ENCODE measurements at places on chromosomes 5 and 9.
A peak's percentile ranks its signal among the peaks of the same experiment; 100 is the strongest.

DNA sequence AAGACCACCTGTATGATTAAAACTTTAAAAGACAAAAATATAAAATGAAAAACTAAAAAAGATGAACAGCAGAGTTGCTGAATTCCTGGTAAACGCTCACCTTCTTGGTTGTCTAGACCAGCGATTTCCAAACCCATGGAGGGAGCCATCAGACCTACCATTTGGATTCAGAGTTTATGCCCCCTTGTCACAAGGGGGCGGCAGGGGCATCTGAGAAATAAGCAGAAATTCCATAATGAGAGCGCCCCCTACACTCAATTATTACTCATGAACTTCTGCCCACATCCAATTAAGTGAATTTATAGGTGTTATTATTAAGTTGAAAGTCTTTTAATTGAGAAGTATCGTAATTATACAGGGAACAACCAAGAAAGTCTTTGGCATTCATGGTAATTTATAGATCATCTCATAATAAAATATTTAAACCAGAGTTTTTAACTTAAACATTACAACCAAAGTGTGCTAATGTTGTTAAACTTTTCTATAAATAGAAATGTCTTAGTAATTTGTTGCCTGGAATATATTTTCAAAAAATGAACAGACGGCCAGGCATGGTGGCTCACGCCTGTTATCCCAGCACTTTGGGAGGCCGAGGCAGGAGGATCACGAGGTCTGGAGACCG is 35.2 kb upstream of the SPATA31C2 start:
- no peak for DNase-seq

DNA sequence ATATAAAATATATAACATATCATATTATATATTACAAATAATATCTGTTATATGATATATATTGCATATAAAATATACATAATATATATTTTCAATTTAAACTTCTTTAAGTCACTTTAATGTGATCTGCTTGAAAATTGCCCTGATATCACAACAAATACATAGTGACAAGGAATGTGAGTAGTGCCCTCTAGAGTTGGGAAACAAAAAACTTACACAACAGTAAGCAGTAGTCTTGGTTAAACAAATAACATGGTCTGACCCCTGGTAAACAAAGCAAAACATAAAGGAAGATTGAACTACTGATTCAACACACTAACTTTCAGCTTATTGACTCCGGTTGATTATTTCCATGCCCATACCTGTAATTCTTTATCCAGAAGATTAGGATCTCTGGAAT is 188.3 kb upstream of the NMUR2 start:
- DNase-seq, result no peak

DNA sequence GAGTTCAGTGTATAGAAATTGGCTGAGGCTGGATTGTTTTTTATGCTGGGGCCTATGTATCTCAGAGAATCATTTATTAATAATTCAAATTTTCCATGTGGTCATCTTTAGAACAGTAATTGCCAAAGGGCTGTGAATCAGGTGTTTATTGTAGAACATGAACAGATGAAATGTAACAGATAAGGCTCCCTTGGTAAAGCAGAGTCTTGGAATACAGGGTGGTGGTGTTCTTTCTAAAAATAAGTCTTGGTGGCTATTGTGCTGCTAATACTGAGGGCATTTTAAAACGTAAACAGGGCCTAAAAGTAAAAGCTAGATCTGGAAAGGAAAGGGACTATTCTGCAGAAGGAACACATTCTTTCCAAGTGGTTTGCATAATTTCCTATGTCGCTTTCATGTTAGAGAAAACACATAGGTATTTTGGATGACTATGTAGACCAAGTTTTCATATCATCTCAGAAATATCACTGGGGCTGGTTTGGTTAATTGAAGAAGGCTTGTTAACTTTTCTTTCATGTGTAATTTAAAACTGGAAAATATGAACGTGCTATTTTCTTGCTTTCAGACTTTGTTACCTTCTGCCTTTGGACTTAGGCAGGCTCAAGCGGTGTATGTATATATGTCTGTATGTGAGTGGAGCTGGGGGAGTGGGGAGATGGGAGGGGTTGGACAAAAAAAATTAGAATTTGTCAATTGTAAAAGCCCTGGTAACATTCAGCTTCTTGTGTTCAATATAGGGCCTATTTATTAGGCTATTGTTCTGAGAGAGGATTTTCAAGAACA is 119.9 kb upstream of the ANKRD55 start:
- DNase-seq, result no peak

GRCh38 chr9:14993061-14993800 is 83.0 kb upstream of the FREM1 start:
- DNase-seq, result peak; percentile 87

DNA sequence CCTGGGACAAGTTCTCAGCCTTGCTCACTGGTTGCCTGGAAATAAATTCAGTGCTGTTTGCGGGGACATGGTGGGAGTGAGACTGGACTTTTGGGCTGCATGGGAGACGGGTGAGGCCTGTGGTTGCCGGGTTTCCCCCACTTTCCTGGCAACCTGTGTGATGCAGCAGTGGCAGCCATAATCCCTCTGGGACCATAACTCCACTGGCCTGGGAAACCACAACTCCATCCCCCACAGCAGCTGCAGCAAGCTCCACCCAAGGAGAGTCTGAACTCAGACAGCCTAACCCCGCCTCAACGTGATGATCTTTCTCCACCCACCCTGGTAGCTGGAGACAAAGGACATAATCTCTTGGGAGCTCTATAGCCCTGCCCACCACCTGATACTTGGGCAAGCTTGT is 349.9 kb downstream of the PIK3R1 start:
- no peak for DNase-seq

- no peak for DNase-seq
Measured at GRCh38 chr9:78112004-78112403, 80.4 kb upstream of the GNAQ start.

- no peak for DNase-seq
Measured at GRCh38 chr9:16370647-16371046, 499.8 kb downstream of the BNC2 start.

DNA sequence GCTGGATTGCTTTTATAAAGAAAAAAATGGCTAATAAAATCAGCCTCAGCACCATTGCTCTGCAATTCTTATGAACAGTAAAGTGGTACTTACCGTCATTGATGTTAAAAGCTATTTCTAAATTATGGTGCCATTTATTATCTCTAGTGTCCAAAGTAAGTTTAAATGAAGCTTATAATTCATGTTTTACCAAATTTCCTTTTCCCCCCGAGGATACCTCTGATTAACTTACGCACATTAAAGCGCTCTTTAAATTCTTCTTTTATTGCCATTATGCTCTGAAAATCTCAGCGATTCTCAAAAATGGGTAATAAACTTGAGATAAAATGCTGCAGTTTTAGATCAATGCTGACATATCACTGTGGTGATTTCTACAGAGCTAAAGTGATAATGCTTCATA is 13.5 kb downstream of the TLX3 start:
- no peak for DNase-seq

- DNase-seq, result no peak
Measured at GRCh38 chr9:976258-976942, at the start of gene DMRT3. TSS of gene DMRT3 (plus strand) at chr9:976655. CDS start at chr9:977002, 347 bp downstream.

DNA sequence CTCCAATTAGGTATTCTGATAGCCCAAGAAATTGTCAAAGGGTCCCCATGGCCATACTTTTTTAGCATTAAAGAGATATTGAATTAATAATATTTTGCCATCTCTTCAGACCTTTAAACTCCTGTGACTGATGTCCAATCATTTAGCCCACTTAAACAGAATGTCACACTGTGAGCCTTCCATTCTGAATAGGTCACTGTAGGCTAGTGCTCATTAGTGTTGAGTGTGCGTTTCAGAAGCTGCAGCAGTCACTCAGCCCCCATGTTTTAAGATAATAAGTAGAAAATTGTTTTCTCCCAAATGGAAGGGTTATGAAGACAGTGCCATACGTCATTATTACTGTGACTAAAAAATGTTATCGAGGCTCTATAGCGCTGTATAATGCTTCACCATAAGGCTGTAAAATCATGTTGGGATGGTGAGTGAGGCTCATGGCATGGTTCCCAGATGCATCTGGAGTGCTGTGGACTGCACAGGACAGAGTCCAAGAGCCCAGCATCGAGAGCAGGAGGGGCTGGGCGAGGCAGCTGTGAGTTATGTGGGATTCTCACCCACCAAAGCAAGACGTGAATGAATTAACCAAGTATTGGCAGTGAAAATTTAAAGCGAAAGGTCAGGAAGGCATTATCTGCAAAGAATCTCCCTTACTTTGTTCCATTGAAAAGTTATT is 2112.9 kb upstream of the WWC1 start:
- DNase-seq, result no peak

DNA sequence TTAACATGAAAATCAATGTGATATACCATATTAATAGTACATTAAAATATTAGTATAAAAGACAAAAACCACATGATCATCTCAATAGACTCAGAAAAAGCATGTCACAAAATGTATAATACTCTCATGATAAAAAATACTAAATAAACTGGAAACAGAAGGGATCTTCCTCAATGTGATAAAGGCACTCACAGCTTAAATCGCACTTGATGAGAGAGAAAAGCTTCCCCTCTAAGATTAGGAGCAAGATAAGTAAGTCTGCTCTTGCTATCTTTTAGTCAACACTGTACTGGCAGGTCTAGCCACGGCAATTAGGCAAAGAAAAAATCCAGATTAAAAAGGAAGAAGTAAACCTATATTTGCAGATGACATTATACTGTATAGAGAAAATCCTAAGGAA is 21.8 kb upstream of the MSH3 start:
- DNase-seq, result no peak

- no peak for DNase-seq
Measured at GRCh38 chr5:29079771-29080170, 2041.4 kb upstream of the CDH9 start.

- DNase-seq, result no peak
Measured at GRCh38 chr5:80479713-80480112, 8.2 kb upstream of the FAM151B start.

DNA sequence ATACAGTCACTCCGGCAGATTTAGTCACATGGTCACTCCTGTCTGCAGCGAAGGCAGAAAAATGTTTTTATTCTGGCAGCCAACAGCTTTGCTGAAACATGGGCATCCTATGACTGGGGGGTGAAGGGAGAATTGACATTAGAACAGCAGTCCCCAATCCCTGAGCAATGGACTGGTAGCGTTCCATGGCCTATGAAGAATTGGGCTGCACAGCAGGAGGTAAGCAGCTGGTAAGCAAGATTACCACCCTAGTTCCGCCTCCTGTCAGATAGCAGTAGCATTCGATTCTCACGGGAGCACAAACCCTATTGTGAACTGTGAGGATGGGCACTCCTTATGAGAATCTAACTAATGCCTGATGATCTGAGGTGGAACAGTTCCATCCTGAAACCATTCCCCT is 93.1 kb upstream of the FTMT start:
- no peak for DNase-seq

DNA sequence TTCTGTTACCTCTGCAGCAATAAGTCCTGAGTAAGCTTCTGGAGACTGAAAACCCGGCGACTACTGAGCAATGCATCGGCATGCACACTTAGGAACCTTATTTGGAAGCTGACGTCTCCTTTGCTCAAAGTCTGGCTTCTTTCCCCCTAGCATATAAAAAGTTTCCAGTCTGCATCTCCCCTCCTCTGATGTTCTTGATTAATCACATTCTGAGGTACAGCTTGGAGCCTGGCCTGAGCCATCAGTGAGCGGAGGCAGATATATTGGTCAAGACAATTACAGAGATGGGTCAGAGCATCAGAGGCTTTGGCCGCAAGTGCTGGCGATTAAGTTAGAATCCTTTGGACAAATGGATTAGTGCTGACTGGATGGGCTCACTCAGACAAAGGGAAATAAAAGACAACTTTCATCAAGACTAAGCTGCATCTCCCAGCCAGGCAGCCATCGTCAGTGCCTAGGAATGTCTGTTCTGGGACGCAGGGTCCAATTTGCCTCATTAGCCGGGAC is 140.7 kb downstream of the MTX3 start:
- DNase-seq, result peak; percentile 34

DNA sequence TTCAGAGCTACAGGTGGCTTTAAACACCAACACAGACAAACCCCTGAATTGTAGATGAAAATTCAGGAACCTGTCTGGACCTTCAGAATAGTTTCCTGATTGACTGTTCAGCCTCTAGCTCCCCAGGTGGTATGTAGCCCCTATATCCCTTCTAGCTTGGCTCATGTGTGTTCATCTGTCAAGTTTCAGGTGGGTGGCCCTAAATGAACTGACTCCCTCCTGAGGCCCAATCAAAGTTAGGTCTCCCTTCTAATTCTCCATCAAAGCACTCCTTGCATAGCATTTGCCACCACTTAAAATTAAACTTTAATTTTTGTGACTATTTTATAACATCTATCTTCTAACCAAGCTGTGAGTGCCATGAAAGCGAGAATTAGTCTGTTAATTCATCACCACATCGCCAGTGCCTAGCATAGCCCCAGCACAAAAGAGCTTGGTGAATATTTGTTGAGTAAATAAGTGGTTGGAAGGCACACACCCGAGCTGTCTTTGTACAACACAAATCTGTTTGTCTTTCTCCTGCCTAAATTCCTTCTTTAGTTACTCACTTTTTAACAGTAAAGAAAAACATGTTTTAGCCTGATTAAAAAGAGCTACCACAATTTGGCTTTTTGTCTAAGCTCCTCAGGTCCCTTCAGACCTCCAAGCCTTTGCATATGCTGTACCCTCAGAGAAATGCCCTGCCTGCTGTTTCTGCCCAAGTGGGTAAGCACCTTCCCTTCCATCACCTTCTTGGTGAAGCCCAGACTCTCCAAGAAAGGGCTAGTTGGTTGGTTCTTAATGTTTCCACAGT is 138.1 kb upstream of the HMHB1 start:
- no peak for DNase-seq

- DNase-seq, result no peak
Measured at GRCh38 chr5:14995229-14995628, 123.7 kb upstream of the ANKH start.
